MV-4-11 (cell line): ENCODE measurements at places on chromosomes 6 and 20.
A peak's percentile ranks its signal among the peaks of the same experiment; 100 is the strongest.

- DNase-seq, result peak; percentile 32
These were observed 17.8 kb downstream of the ARMC12 start for GRCh38 chr6:35754452-35755277.

DNA sequence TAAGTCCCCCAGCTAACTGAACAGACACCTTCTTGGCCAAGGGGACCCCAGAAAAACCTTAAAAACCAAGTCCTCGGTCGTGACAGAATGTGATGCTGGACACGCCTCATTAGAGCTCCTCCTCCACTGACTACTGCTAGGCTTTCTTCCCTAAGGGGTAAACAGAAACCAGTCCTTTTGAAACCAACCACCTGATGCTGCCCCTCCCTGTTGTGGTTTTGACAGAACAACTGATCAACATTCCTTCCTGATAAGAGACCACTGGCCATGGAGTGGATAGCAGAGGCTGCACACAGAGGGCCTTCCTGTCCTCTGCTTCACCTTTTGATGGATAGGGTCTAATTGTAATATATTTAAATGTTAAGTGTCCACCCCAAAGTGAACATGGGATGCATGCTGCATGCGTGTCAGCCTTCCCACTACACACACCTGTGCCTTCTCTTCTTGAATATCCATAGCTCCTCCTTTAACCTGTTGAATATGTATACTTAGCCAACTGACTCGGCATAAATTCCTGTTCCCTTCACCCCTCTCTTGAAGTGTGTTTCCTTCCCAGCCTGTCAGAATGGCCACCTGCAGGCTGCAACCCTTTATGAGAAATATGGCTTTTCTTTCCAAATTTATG is 27.9 kb upstream of the SLC2A12 start:
- DNase-seq, result no peak

GRCh38 chr6:132498638-132499037 is 14.3 kb downstream of the STX7 start:
- peak; percentile 66 for DNase-seq

DNA sequence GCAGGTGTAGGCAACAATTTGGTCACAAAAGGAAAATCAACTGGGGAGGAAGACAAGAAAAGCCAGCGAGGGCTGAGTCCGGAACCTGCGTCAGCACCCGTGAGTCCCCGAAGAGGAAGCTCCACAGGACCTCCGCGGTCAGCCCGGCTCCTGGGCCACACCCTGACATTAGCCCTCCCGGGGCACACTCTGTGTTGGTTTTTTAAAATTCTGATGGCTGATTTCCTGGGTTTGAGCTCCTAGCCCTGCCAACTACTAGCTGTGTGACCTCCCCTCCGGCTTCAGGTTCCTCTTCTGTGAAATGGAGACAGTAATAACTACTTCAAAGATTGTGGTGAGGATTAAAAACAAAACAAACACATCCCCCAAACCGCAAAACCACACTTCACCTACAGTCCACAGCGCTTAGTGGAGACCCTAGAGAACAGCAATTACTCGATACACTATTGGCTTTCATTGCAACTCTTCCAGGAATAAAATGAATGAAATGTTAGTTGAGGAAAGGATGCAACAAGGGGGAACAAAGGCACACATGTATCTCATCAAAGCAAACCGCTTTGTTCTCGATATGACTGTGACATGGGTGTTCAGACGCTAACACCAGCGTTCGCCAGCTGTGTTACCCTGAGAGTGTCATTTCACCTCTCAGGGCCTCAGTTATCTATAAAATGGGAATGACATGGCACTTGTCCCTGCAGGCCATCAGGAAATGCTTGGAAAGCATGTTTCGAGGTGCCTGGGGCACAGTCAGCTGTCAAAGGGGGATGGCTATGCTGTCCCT is 985 bp downstream of the ZBP1 start:
- peak; percentile 78 for DNase-seq

DNA sequence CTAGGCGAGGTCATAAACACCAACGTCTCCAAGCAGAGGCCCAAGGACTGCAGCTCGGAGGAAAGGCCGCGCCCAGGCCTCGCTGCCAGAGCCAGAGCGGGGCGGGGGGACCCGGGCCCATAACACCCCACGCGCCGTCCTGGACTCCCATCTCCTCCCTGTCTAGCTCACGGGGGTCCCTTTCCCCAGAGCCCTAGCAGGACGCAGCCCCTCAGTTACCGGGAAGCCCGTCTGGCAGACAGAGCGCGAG is 44.9 kb downstream of the MDFI start:
- no peak for DNase-seq

DNA sequence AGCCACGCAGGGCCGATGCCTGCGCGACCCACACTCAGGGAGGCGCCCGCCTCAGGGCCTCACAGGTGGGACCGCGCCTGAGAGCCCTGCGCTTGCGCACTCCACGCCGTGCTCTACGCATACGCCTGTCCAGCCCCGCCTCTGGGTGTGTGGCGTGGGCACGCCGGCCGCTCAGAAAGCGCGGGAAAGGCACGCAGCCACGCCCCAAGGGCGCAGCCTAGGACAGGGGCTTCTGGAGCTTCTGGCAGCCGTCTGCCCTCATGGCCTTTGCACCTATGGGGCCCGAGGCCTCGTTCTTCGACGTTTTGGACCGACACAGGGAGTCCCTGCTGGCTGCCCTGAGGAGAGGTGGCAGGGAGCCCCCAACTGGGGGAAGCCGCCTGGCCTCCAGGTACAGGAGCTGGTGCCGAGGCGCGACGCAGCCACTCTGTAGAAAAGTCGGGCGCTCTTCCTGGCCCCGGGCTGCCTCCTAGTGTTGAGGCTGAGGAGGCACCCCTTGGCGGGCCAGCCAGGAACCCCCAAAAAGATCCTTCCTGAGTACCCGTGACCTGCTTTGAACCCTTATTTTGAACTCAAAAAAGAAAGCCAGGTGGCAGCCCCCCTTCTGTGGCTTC is at the start of gene SPO11:
Gene SPO11, plus strand, starts transcription at position 196 of the 614 bp plus-strand sequence. Its CDS starts 65 bp downstream, at position 261.
- no peak for DNase-seq

DNA sequence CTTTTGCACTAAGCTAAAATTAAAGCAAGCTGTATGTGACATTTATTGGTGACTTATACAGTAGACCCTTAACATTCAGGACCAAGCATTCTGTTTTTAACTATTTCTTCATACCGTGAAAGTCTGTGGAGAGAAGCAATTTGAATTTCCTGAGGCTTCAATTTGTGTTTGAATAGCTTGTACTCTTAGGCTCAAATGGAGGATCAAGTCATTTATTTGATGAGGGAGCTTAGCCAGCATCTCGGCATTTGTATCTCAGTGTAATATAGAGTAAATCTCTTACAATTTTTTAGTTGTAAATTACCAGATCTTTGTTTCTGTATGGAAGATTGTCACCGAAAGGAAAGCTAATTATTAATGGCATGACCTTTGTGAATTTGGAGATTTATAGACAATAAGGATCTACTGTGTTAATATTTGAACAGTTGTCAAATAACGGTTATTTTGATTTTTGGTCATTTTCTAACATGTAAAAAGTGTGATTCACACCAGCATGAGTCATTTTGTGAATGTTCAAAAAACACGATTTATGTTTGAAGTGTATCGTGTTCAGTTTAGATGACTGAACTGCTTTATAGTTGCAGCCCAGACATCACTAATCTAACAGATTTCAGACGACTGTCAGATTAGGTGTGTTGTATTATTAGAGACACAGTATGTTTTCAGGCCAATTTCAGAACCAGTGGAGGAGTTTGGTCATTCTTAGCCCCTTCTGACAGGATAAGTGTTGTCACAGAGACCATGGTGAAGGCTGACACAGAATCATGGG is 332.9 kb downstream of the CDKAL1 start:
- no peak for DNase-seq

DNA sequence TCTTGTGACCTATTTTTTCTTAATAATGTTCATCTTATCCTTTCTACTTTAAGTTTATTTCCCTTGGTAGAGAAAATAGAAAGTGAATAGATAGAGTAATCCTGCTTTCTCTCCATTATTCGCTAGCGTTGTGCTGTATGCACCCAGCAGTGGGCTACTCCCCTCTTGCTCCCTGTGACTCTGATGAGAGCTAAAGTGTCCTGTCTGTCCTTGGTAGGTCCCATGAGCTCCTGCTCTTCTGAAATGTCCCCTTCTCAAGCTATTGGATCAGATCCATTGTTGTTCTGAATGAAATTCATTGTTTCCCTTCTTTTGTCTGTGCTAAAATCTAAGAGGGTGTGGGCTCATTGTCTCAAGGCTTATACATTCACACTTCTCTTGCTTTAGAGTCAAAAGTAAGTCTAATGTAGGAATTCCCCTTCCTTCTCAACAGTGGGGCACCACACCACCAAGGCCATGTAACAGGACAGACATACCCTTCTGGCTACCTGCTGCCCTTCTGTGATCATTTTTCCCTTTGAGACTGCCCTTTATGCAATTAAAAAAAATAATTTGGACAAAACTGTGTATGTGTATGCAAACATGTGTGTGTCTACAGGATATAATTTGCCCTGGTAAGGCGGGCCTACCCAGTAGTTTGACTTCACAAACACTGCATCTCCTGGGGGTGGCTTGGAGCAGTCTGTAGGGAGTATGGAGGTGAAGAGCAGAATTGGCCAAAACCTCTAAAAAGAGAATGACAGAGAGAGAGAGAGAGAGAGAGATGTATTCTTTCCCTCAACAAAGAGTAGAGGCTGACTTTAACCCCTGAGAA is 167.0 kb upstream of the MYLIP start:
- DNase-seq, result no peak

DNA sequence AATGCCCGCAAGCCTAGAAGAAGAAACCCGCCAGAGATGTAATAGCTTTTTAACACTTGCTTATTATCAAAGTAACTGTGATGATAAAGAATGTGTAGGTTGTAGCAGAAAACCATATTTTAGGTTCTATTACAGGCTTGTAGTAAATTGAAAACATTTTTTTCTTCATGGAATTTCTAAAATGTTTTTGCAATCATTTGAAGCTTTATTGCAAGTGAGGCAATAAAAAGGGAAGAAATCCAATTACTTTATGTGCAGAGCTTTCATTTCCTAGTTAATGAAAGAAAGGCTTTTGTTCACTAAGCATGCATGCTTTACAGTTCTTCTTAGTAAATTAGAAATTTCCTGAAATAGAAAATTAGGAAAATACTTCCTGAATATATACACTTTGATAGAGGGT is 135.1 kb downstream of the B3GAT2 start:
- no peak for DNase-seq

DNA sequence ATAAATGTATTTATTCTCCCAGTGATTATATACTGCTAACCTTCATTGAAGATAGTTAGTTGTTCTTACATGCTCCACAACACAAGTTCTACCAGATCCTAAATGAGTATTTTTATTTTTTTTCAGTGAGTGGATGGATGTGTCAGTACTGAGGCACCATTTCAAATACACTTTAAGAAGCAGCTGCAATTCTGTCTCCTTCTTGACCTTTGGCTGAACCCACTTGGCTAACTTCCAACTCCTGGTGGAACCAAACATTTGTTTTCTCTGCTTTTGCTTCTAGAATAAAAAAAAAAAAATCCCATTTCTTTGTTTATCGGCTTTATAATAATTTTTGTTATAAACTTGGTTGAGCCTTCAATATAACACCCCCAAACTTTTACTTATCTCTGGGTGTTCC is 458.3 kb upstream of the MAP3K7 start:
- no peak for DNase-seq

GRCh38 chr6:26380256-26380655 is 2.7 kb upstream of the BTN2A2 start:
- DNase-seq, result no peak

GRCh38 chr20:32365564-32365963 is 7.4 kb downstream of the ASXL1 start:
- no peak for DNase-seq

DNA sequence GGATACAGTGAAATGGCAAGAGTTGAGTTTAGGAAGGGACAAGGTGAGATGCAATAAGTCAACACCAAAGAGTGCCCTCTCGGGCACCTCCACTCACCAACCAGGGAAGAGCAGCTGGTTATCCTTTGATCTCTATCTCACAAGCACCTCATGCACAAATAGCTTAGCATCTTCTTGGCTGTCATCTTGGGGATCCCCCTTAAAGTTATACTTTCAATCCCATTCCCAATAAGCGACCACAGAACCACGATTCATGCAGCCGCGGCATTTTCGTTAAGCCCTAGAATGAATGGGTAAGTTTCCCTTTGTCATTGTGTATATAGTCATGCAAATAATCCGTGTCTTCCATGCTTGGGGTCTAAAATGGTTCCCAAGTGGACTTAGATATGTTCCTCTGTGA is 73.5 kb downstream of the ADTRP start:
- no peak for DNase-seq

DNA sequence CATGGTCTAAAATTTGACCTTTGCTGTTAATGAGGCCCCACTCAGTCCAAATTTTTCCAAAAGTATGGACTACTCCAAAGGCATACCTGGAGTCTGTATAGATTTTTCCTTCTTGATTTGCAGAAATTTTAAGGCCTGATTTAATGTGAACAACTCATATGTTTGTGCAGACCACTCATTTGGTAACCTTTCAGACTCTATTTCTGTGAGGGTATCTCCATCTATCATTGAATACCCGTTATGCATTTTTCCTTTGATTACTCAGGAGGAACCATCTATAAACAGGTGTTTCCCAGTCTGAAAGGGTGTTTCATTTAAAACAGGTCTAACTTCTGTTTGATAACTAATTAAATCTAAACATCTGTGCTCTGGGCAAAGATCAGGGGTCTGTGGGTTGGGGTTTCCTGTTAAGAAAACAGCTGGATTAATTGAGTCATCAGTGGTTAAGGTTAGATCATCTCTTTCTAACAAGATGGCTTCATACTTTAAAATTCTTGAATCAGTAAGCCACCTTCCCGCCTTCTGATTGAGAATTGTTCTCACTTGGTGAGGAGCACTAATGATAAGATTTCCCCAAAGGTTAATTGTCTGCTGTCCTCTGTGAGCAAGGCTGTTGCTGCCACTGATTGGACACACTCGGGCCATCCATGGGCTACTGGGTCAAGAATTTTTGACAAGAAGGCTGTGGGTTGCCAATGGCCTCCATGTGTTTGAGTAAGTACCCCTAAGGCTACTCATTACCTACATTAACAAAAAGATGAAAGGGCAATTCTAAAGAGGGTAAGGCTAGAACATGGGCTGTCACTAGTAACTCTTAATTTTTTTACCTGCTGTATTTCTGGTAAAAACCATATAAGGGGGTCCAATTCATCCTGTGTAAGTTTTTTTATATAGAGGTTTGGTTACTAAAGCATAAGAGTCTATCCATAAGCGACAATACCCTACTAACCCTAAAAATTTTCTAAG is 24.1 kb downstream of the HLA-B start:
- peak; percentile 65 for DNase-seq

DNA sequence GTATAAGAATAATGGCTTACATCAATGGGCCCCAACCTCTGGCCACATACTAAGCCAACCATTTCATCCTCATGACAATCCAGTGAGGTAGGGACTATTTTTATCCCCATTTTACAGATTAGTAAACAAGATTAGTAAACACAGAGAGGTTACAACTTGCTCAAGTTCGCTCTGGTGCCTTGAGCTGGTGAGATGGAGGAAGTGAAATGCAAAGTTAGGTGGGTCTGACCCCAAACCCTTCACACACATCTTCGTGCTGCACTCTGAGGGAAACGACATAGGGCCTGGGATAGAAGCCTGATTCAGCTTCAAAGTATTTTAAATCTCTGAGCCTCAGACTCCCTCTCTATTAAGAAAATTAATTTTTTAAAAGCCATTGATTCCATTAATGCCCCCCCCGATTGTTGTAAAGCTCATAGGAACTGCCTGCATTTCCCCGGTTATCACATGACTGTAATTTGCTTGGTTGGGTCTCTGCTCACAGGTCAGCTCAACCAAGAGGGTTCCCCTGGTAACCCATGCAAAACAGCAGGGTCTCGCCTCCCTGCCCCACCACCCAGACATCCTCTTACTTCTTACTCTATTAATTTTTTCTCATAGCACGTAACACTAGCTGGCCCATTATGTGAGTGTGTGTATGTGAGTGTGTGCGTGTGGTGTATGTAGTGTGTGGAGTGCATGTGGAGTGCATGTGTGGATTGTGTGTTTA is 221.2 kb downstream of the MAFB start:
- DNase-seq, result peak; percentile 9

- DNase-seq, result no peak
These were observed 101.8 kb downstream of the YTHDF1 start for GRCh38 chr20:63114006-63114692.
